NCI-H146 (cell line): ENCODE measurements at places on chromosomes 2 and 18.
A peak's percentile ranks its signal among the peaks of the same experiment; 100 is the strongest.

GRCh38 chr2:16393500-16394071, 272.0 kb downstream of the CYRIA start:
- no peak for DNase-seq

- no peak for DNase-seq
Measured at GRCh38 chr2:154133823-154134222, 262.1 kb downstream of the GALNT13 start.

DNA sequence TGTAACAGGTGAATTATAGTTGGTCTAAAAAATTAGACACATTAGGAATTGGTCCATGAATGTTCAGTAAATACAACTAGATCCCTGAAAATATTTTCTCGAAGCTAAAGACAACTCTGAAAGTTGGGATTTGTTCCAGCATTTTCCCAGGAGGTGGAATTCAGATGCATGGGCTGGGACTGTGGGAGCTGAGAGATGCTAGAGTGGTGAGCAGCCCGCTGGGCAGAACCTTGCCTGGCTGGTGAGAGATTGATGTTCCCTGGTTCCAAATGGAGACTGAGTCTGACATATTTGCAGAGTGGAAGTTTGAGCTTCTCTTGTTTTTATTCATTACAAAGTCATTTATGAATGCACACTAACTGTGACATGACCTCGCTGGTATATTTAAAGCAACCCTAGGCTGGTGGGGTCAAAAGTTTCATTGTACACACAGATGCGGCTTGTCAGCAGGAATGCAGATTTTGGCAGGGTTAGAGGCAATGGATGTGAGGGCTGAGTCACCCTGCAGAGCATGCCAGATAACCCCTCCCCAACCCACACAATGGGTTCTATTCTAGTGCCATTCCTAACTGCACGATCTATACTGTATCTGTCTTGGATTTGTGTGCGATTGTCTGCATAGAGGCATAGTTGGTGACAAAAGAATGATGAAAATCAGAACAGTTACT, 23.5 kb upstream of the TMEM178A start:
- DNase-seq: no peak

DNA sequence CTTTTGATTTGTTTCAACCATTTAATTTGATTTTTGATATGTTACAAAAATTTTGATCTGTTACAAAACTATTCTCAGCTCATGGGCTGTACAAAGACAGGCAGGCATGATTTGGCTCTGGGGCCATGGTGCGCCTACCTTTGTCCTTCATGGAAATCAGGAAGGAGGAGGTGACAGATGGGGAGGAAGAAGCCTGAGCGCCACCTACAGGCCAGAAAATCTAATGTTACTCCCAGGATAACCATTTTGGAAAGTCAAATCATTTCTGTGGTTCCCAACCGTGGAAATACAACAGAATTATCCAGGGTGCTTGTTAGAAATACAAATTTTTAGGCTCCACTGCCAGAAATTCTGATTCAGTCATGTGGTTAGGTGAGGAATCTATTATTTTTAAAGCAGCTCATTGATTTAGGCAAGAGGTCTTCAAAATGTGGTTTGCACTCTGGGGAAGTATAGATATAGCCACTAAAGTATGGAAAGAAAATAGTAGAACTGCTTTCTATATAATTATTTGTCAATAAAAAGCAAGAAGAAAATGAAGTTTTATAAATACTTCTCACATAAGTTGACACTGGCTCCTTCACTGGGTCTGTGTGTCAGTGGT, 93.9 kb downstream of the EVA1A start:
- peak; percentile 66 for DNase-seq

DNA sequence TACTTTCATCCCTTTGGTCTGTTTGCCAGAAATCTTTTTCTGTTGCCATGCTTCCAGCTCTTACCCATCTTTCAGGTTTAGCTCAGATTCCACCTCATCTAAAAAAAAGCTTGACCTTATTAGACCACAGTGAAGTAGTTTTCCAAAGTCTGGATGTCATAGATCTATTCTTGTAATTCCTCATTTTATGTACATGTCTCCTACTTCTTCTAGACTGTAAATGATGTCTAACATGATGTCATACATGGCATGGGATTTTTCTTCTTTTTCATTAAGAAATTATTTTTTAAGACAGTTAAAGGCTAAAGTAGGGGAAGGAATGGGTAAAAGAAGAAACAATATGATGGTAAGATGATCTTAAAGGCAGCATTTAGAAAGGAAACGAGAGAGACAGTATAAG, 11.3 kb downstream of the GLS start:
- no peak for DNase-seq

DNA sequence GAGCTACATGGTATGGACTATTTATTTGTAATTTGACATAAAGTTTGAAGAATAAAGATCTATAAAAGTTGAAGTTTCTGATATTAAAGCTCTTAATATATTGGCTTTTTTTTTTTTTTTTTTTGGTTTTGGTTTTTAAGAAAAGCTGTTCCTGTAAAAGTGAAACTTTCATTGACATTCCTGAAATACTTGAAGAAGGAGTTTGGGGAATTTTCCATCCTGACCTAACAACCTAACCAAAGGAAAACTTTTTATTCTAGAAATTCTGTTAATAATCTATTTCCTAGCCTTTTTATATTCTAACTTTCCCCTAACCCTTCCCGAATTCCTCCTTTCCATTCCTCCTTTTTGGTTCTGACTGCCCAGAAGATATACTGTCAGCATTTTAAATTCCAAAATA, 83.7 kb downstream of the ACSL3 start:
- no peak for DNase-seq

DNA sequence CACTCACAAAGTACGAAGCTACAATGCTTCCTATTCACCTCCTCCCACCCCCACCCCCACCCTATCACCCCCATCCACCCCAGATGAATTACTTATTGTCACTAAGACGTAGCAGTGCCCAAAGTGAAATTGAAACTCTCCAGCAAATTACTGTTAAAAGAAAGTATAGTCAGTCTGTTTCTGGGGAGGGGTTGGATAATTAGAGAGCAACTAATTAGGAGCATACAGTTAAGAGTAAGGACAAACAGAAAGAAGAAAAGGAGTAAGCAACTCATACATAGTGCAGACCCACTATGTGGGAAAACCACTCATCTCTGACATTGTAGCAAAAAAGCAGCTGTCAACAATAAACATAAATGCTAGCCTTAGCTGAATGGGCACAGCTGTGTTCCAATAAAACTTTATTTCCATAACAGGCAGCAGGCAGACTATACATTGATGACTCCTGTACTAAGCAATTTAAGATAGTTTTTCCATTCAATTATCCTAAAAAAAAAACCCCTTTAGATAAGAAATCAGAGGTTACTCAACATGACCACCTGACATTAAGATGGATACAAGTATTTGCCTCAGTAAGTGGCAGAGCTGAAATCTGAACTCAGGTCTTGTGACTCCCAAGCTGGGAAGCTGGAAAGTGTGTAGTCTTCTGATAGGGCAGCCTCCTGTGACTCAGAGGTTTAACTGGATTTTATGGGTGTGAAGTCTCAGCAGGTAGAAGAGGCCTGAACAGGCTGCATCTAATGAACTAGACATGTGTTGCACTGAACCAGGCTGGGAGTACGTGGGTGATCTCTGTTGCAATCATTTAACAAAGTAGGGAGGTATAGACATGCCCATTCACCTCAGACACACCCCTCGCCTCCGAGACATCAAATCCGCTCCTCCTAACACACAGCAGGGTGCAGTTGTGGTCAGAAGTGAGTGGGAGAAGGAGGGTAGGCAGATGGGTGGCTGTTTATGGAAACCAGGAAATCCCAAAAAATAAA, 171.8 kb upstream of the KLF7 start:
- no peak for DNase-seq

GRCh38 chr2:144798034-144798433, 278.1 kb upstream of the ZEB2 start:
- DNase-seq: no peak

DNA sequence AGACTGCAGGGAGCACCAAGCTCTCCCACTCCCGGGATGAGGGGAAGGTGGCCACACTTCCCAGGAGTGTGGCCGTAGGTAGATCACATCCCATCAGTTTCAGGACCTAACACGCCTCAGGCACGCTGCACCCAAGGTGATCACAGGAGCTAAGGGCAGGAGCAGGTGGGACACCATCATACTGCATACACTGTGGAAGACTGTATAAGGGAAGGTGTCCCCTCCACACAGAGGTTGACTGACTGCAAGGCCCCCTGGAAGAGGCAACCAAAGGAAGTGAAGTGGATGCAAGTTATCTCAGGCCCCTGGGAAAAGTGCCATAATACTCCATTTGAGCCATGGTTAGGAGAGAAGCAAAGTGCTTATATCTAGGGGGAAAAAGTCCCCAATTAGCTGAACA, 351.9 kb upstream of the SMIM21 start:
- no peak for DNase-seq

DNA sequence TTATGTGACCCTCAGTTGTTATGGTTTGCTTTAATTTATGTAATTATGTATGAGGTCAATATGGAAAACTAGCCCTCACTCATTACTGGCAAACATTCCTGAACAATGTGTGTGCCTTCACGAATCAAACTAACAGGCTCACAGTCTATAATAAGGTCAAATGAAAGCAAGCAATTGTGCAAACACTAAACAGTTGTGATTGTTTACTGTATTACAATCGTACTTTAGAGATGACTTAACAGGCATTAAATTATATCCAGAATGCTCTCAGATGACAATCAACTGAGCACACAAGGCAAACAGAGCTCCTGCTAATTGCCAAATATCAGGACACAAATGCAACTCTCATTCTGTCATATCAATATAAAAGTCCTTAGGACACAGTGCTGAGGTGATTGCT, 29.5 kb downstream of the COL5A2 start:
- peak; percentile 15 for DNase-seq

GRCh38 chr2:5617358-5617757, 74.8 kb upstream of the SOX11 start:
- no peak for DNase-seq

GRCh38 chr2:157185476-157186227, 71.9 kb upstream of the GALNT5 start:
- no peak for DNase-seq

DNA sequence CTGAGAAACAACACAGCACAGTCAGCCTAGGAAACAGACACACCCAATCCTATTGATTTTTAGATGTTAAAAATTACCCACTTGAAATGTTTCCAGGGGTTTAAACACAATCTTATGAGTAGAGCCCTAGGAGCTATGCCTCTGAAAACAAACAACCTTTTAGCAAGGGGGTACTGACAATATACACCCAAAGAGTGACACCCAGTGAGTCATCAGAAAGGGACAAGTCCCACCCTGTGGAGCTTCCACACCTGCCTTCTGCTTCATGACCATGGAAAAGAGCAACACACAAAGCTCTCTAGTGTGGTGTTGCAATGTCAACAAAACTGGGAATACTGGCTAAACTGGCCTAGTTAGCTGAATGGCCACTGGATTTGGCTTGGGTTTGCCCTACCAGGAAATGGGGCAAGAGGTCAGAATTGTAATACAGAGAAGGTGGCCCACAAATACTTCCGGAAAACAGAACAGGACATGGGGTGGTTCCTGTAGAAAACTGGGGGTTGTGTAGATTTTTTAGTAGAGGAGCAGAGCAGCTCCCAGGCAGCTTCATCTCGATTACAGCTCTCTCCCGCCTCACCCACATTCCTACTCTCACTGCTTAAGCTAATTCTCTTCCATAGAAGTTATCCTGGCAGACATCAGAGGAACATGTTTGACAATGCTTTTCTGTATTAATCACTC, 98.2 kb downstream of the GAREM1 start:
- DNase-seq: peak; percentile 91

DNA sequence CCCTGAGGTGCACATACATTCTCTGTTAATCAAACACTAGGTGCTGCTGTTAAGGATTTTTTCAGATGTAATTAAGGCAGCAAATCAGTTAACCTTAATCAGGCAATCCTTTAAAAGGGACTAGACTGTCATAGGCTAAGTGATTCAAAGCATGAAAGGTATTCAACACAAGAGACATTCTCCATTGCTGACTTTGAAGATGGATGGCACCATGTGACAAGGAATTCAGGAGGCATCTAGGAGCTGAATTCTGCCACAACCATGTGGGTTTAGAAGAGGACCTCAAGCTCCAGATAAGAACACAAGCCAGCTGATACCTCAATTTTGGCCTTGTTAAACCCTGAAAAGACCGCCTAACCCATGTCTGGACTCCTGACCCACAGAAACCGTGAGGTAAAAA, 84.0 kb downstream of the SMAD2 start:
- no peak for DNase-seq

- DNase-seq: no peak
Measured at GRCh38 chr2:23157812-23158211, 227.2 kb upstream of the KLHL29 start.

DNA sequence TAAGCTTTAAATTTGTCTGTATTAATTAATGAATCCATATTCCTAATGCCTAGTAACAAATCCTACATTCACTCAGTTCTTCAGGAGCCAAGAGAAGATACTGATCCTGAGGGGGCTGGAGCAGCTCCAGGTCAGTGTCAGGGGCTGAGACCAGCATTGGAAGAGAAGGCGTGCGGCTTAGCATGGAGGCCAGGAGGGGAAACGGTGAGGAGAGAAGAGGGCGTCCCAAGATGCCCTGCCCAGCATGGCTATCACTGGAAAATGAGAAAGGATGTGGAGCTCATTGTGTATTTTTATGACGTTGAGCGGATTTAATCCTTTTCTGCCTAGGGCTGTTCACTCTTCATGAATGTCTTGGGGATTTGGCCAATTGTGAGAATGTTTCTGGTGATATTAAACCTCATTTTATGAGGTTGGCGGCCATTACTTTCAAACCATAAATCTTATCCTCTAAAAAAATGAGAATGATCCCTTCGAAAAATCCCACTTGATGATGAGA, 131.7 kb downstream of the KCTD1 start:
- no peak for DNase-seq

GRCh38 chr18:3126457-3127097, 93.2 kb downstream of the MYOM1 start:
- no peak for DNase-seq

- DNase-seq: no peak
Measured at GRCh38 chr2:151374436-151374835, 17.0 kb downstream of the TNFAIP6 start.

DNA sequence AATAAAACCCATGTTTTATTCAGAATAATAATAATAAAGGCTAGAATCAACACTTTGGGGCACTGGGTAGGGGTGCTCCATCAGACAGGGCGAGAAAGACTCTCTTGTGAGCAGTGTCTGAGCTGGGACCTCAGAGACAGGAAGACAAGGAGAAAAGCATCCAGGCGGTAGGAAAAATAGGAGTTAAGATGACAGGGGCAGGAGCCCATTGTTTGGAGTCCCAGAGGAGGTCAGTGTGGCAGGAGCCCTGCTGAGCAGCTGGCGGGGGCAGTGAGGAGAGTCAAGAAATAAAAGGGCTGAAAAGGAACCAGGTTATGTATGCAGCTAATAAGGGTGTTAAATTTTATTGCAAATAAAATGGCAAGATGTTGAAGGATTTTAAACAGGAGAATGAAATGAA, 457.4 kb downstream of the FBXO15 start:
- DNase-seq: peak; percentile 76

- no peak for DNase-seq
Measured at GRCh38 chr2:228522977-228523376, 341.5 kb upstream of the SPHKAP start.

DNA sequence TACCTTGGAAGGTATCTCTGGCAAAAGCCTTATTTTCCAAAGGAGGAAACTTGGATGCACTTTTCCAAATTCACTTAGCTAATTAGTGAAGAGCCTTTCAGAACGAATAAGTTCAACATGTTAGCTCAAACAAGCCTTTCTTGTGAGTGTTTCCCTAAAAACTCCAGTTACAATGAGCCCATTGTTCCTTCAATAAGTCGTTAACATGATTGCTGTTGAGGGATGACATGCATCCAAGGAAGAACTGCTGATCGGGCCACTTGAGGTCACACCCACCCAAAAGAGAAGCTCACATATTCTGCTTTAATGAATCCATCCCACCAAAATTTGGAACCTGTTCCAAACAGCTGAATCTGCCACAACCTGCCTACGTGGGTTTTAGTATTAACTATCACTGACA, 48.1 kb upstream of the SLC35G4 start:
- no peak for DNase-seq
